ENCODE measurements at places on chromosomes 7 and 10. TPM values are rescaled to one million over a fixed set of nuclear protein-coding genes. Genes with fewer than 3 reads are reported as not detected.

DNA sequence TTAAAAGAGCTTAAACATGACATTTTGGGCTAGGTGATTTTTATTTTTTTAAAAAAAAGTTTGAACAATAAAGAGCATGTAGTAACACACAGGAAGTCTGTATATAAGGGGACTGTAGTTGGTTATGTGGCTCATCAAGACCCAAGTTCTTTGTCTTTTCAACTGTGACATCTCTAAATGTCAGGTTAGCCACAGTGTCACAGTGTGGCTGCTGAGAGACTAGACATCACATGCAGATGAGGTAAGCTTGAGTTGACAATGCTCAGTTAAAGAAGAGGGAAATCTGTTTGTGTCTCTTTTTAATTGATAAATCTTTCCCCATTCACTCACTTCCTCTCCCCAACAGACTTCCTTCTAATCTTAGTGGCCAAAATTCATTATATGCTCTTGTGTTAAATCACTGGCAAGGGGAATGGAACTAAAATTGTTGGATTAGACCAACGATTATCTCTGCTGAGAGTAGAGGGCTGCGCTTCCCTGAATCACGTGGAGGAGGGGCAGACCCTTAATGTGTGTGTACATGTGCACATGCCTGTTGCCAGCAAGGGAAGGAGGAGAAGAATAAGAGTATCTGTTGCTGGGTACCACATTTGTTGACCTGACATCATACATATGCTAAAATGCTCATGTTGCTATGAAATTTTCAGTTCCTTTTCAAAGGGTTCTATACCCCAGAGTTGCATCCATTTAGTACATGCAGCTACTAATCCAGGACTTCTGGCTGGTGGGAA is 78.3 kb downstream of the MMRN2 start:
- DNase-seq, result no peak

DNA sequence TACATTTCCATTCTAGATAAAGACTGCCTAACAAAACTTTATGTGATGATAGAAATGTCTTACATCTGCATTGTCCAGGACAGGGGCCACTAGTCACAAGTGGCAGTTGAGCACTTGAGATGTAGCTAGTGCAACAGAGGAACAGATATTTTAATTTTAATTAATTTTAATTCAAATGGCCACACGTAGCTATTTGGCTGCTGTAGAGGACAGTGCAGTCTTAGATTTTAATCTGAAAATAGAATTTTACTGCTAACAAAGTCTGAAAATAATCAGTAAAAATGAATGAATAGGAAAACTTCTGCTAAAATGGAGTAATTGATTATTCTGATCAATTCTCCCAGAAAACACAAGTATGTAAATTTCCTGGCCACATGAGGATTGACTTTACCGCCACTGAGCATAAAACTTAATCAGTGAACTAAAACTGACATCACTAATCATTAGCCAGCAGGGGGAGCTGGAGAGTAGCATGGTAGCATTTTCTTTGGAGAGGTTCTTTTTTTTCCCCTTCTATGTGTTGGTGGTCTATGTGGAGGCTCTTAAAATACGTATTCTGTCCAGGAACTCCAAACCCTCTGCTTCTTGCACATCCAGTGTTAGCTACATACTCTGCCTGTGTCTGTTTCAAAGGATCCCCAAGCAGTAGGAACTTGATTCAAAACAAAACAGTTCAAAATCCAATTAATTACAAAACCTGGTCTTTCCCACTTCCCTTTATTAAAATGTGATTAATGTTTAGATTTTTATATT is 52.1 kb downstream of the TSPAN12 start:
- no peak for DNase-seq

DNA sequence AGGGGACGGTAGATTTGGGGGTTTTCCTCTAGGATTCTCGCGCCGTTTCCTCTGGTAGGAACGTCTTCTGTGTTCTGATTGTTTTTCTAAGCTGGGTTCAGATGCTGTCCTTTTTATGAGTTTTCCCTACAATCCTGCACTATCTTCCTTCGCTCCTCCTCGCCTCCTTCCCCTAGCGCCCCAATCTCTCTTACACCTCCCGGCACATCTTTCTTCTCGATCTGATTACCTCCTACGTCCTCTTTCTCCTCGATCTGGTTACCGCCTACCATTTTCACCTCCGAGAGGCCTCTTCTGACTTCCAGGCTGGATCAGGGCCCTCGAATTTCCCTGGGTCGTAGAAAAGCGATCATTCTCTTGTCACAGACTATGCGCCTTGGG is 413 bp downstream of the BUD31 start:
- DNase-seq, result no peak

DNA sequence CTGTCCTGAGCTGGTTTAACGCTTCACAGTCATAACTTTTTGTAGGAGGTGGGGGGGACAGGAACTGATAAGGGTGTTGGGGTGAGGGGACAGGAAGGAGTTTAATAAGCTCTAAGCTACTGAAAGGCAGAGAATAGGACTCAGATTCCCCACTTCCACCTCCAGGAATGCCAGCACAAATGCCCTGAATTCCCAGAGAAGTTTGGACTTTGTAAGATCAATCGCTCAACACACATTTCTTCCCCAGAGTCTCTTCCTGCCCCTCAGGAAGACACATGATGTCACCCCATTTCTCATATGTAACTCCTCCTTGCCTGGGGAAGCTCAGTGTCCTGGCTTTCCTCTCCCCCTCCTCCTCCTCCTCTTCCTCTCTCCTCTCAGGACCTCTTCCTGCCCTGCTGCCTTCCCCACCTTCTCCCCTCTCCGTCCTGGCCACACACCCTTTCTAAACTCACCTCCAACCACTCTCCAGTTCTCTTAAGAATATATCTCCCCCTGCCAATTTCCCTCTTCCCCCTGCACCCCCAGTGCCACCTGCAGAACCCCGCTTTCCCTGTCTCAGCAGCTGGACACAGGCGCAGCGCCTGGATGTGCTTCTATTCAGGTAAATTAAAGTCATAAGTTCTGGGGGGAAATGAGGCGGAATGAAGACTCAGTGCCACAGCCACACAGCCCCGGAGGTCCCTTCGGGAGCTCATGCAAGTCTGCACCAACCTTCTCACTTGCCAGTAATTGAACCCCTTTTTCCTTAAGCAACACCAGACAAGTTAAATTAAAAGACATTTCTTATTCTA is 5.3 kb upstream of the LOXL4 start:
- DNase-seq, result no peak

DNA sequence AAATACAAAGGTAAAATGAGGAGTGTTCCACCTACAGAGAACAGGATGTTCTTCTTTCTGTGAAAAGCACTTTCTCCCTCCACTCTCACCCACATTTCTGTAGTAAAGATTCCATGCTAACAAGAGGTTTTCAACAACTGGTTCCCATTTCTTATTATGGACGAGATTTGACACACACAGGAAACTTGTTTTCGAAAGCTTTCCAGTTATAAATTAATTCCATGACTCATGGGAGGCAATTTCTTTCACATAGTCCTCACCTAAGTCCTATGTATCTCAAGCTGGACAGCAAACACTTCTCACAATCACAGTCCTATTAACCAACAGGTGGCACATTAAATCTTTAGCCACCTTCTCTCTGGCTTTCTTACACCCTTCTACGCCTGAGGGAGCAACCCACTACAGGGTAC is 24.5 kb downstream of the RAPGEF5 start:
- no peak for DNase-seq

DNA sequence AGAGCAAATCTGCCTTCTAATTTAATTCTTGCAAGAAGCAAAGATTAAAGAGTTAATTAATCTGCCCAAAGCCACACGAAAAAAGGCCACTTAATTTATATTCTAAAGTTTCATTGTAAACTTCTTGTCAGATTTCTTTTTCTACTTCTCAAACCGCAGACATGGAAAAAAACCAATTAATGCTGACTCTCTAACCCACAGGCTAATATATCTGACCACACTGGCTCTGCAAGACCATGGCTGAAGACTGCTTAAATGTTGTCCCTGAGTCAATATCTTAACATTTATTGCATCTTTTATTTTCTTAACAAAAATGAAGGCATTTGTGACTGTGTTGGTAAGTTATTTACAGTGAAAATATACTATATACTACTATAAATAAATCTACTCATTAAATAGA is 234.0 kb upstream of the SP8 start:
- no peak for DNase-seq

- no peak for DNase-seq
Observed at GRCh38 chr10:119665901-119666708, 14.9 kb downstream of the BAG3 start.

- DNase-seq, result no peak
Observed at GRCh38 chr7:137717811-137718271, 128.9 kb downstream of the DGKI start.

DNA sequence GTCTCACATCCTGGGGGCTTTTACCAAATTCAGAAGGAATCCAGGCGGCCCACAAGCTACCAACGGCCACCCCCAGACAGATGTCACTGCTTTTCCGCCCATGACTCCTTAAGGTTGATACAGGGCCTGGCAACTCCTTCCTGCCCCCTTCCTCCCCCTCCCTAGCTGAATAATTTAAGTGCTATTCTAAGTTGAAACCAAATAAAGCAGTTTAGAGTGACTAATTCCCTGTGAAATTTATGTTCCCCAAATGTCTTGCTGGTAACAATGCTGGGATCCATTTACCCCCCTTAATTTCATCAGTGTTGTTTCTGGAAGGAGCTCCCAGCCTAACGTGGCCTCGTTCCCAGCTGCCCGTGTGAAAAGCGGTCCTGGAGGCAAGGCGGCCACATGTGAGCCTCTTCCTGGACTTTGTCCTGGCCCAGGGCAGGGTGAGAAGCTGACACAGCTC is 109.6 kb downstream of the TMEM130 start:
- no peak for DNase-seq

DNA sequence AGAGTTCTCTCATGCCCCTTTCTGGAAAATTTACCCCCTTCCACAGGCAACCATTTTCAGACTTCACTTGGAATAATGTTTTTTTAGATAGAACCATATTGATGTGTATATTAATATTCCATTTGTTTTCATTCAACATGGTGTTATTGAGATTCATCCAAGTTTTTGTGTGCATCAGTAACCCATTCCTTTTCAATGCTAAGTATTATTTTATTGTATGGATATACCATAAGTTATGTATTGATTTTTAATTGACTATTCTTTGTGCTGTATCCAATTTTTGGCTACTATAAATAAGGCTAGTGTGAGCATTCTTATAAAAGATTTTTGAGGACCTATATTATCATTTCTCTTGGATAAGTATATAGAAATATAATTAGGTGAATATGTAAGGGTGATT is 1025.7 kb downstream of the GRM8 start:
- DNase-seq, result no peak

DNA sequence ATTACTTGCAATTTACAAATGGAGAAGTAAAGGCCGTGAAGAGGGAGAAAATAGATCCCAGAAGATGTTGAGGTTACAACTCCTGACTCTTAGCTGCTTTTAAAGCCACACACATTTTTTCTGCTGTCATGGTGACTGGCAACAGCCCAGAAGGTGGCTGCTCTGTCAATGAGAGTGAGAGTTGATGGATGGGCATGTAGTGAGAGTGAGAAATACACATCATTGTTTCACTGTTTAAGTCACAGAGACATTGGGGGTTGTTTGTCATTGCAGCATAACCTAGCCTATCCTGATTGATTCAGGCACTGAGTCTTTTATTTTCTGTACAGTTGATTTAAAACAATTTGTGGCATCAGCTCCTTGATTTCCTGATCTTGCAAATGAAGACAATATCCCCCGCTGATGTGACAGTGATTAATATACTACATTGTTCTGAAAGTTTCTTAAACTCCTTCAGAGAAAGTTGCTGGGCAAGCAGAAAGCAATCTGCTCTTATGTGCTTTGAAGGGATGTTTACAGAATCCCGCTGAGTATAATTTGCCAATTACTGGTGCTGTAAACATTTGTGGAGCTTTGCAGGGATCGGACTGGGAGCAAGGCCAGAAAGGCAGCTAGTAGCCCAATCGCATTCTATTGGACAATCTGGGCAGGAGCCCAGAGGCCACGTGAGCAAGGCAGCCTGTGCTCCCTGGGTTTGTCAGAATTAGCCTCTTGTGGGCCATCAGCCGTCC is 229.6 kb downstream of the PRPF18 start:
- peak; percentile 40 for DNase-seq

- no peak for DNase-seq
Observed at GRCh38 chr7:131250331-131250730, 77.3 kb upstream of the MKLN1 start.

DNA sequence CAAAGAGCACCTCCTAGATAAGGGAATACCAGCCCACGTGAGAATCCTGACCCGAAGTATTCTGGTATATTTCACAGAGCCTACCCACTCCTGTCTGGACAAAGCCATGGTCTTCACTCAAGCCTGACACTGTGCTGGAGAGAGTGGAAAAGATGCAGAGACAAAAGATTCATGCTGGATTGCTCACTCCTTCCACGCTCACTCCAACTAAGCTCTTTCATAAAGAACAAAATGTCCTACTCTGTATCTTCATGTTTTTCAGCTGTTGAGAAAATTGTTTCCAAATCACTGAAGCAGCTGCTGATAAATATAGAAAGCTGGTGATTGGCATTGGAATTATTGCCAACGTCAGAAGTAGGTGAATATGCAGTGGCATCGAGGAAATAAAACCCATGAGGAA is 106.0 kb downstream of the ABLIM1 start:
- no peak for DNase-seq

DNA sequence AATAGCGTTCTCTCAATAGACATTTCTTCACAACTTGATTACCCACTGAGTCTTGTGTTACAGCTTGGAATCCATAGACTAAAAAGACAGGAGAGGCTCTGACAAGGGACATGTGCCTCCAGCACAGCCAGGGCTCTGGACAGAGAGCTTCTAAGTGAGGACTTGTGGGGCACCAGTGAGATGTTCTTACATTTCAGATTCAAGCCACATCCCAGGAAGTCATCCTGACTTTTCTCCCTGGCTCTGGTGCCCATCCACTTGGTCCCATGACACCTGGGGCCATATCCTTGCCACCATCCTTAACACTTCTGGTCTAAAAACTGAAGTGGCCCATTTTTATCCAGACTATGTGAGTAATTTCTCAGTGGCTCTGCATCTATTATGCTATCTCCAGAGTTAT is 440.1 kb downstream of the TCERG1L start:
- DNase-seq, result no peak

- DNase-seq, result no peak
Observed at GRCh38 chr10:58932577-58933314, 243.7 kb upstream of the PHYHIPL start.

GRCh38 chr10:29773675-29774091 is 138.9 kb upstream of the SVIL start:
- no peak for DNase-seq

DNA sequence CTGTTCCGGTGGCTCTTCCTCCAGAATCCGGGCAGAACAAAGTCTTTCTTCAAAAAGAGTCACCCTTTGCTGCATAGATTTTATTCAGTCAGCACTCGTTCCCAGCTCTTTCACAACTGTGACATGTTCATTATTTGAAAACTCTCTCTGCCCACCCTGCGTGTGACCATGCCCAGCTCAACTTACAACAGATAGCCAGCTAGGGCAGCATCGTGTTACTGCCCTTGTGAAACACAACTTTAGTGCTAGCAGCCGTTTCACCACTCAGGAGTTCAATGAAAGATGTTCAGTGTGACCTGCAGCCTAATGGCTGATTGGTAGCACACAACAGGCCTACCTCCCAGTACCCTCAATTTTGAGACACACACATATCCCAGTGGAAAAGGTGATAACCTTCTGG is 57.9 kb downstream of the ZNF438 start:
- DNase-seq, result peak; percentile 39

The ARPC1A gene
- total RNA-seq, result 47.6 TPM

The KIAA1549 gene
- 3.4 TPM for total RNA-seq

The CHRM2 gene
- total RNA-seq, result not detected

The CPXM2 gene
- total RNA-seq, result 1.1 TPM

The WASHC2A gene
- 20.9 TPM for total RNA-seq

The RBP3 gene
- not detected for total RNA-seq

The TRPV5 gene
- not detected for total RNA-seq

The HHEX gene
- total RNA-seq, result 3.3 TPM

The CUL1 gene
- 86.5 TPM for total RNA-seq

The ADCY1 gene
- 4.3 TPM for total RNA-seq

Measured in psoas muscle (tissue), 8 donors.